Panc1 (cell line): ENCODE measurements at places on chromosomes 12 and 14. TPM values are rescaled to one million over a fixed set of nuclear protein-coding genes. Genes with fewer than 3 reads are reported as not detected.

Gene CGRRF1
- total RNA-seq, result 14.1 TPM

Gene DPPA3
- total RNA-seq, result not detected

Gene PLEKHG3
- 34.0 TPM for total RNA-seq

DNA sequence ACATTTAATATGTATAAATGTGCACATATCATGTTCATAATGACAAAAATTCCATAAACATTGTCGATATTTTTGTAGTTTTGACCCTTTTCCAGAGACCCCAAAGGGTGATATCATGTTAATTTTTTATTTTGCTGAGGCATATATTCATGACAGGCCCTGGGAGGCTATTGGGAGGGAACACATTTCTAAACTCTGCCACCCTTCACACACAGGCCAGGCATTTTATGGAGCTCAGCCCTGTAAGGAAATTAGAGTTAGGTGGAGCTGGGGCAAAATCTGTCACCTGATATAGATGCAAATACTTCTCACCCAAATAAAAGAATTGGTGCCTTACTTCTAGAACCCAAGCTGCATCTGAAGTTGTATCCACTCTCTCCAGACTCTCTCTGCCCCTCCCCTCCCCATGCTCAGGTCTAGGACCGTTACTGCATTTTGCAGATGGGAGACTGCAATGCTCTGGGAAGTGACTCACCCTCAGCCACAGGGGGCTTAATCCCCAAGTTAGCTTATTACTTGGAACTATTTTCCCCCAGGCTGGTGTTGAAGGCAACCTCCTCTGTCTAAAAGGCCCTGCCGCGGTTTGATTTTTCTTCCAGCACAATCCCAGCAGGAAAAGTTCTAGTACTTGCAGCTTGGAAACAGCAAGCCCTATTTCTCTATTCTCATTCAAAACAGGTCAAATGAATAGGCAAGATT is 238.9 kb downstream of the EMP1 start:
- DNase-seq, result no peak

- DNase-seq, result no peak
These were observed 990 bp downstream of the FERMT2 start for GRCh38 chr14:52949711-52950409.

- DNase-seq, result no peak
These were observed 488.0 kb upstream of the STXBP6 start for GRCh38 chr14:25537846-25538455.

DNA sequence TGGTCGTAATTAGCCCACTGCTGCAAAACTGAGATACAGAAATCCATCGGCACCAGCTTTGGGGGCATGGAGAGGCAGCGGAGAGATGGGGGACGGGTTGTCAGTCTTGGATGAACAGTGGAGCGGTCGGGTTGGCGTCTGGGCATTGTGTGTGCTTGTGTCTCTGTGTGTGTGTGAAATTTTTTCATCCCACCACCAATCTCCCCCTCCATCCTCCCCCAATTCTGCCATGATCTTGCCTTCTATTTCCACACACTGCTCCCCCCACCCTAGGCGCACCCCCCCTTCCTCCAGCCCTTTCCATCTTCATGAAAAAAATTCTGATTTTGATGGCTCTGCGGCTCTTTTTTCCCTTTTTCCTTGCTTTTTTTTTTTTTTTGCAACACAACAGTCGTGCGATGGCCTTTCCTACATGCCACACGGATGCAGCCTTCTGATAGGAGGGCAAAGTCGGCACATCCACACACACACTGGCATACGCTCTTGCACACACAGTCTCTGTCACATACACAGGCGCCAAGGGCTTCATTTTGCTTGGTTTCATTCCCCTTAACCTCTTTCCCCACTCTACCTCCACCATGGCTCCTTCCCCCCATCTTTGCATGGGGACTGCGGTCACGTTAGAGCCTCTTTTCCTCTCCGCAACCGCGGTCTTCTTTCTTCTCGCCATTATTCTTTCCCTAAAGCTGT is 3.3 kb downstream of the NRXN3 start:
- no peak for DNase-seq

DNA sequence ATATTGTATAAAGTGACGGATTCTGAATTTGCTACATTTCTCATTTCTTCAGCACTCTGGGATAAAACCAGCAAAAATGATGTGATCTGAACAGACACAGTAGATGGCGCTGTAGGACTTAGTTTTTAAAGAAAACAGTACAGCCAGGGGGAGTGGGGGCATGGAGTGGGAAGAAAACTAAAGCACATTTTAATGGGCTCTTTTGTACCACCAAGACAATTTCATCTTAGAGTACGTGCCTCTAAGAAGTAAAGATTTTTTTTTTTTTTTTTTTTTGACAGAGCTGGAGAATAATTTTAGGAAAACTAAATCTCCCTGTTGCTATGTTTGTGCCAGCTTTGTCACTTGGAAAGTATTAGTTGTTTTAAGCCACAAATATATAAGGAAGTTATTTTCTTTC is 124.4 kb downstream of the RAD51B start:
- peak; percentile 57 for DNase-seq

GRCh38 chr12:24352363-24352762 is 402.9 kb upstream of the SOX5 start:
- DNase-seq, result no peak

DNA sequence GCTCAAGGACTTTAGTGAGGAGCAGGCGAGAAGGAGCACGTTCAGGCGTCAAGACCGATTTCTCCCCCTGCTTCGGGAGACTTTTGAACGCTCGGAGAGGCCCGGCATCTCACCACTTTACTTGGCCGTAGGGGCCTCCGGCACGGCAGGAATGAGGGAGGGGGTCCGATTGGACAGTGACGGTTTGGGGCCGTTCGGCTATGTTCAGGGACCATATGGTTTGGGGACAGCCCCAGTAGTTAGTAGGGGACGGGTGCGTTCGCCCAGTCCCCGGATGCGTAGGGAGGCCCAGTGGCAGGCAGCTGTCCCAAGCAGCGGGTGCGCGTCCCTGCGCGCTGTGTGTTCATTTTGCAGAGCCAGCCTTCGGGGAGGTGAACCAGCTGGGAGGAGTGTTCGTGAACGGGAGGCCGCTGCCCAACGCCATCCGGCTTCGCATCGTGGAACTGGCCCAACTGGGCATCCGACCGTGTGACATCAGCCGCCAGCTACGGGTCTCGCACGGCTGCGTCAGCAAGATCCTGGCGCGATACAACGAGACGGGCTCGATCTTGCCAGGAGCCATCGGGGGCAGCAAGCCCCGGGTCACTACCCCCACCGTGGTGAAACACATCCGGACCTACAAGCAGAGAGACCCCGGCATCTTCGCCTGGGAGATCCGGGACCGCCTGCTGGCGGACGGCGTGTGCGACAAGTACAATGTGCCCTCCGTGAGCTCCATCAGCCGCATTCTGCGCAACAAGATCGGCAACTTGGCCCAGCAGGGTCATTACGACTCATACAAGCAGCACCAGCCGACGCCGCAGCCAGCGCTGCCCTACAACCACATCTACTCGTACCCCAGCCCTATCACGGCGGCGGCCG is 1.1 kb downstream of the PAX9 start:
- no peak for DNase-seq
